ENCODE measurements at places on chromosomes 1 and 21.

- no peak for DNase-seq
Observed at GRCh38 chr1:88726697-88727096, 42.6 kb downstream of the PKN2 start.

DNA sequence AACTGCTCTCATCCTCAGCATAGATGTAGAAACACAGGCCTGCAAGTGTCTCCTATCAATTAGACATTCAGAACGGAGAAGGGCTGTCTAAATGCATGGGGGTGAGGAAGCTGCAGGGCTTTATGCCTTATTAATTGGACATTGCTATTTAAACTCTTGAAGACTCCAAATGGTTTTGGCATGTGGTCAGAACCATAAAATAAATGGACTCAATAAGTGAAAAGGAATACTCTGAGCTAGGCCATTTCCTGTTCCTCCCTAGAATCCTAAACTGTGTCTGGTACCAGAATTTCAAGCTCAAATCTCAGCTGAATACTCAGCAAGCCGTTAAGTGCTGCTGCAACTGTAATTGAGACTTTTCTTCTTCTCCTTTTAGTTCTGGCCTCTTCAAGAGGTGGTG is 80.4 kb upstream of the C1orf87 start:
- DNase-seq = peak; percentile 60

GRCh38 chr1:121558514-121558913 is 373.7 kb downstream of the SRGAP2C start:
- no peak for DNase-seq

- no peak for DNase-seq
Observed at GRCh38 chr1:8161546-8162105, 135.5 kb upstream of the ERRFI1 start.
